Eye (tissue), 1 donor: ENCODE measurements at places on chromosomes 5 and 9.
A peak's percentile ranks its signal among the peaks of the same experiment; 100 is the strongest.

GRCh38 chr5:4924577-4924976 lies 215.6 kb upstream of the ADAMTS16 start:
- DNase-seq, result no peak

- DNase-seq, result peak; percentile 6
Measured at GRCh38 chr9:105141146-105141975, 103.1 kb upstream of the SLC44A1 start.

DNA sequence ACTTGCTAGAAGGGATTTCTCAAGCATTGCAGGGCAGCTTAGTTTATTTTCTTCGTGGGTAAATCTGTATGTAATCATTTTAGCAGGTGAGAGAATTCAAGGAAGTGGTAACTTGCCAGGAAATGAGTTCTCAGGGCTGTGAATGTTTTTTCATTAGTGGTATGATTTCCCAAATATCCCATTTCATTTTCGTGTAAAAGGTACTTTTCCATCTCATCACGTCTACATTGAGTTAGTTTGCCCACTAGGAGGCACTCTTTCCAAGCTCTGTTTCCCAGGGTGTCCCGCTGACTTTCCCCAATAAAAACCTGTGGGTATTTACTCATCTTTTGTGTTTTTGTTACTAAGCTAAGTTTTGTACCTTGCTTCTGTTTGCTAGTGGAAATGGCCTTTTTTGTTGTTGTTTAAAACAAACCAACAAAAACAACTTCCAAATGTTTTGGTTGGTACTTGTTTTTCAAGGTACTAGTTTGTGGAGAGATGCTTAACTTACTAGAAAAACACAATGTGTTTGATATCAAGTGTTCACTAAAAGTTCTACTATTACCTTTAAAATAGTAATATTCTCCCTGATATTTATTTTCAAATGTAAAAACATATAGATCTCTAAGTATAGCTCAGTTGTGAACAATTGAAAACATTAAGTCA lies 373.6 kb downstream of the ADGRV1 start:
- peak; percentile 72 for DNase-seq

DNA sequence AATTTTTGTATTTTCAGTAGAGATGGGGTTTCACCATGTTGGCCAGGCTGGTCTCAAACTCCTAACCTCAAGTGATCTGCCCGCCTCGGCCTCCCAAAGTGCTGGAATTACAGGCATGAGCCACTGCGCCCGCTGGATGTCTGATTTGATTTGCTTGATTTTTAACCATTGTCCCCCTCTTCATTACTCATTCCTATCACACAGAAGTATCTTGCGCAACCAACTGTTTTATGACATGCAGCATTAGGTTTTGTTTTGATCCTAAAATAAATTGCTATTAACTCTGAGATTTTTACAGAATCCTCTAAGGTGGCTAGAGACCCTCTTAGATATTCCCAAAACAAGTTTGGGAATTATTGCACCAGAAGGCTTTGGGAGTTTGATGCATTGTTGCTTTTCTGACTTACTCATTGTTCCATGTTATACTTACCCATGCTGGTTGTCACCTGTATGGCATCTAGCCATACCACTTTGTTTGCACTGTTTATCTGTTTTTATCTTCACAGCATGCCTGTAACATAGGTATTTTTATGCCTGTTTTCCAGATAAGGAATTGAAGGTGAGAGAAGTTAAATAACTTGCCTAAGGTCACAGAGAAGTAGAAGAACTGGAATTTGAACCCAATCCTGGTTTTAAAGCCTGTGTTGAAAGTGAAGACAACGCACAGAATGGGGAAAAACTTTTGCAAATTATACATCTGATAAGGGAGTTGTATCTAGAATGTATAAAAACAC lies 35.9 kb upstream of the PWWP2A start:
- no peak for DNase-seq

DNA sequence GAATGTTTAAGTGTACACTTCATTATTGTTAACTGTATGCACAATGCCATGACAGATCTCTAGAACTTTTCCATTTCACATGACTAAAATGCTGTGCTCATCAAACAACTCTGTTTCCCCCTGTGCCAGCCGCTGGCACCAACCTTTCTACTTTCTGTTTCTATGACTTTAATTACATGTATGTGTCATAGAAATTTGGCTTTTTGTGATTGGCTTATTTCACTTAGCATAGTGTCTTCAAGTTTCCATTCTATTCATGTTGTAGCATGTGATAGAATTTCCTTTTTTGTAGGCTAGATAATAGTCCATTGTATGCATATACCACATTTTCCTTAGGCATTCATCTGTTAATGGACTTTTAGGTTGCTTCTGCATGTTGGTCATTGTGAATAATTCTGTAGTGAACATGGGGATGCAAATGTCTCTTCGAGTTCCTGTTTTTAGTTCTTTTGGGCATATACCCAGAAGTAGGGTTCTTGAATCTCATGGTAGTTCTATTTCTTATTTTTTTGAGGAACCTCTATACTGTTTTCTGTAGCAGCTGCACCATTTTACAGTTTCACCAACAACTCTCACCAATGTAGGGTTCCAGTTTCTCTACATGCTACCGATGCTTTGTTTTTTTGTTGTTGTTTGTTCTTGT lies 184.4 kb upstream of the DMRT1 start:
- no peak for DNase-seq
